ENCODE measurements at places on chromosomes 13 and 19. TPM values are rescaled to one million over a fixed set of nuclear protein-coding genes. Genes with fewer than 3 reads are reported as not detected.

The CDX2 gene
- polyA plus RNA-seq = 132 TPM

The KLK3 gene
- 0.90 TPM for polyA plus RNA-seq

The POSTN gene
- polyA plus RNA-seq = 343 TPM

The SPIB gene
- 13.5 TPM for polyA plus RNA-seq

The LAIR2 gene
- polyA plus RNA-seq = 0.09 TPM

The RXFP2 gene
- not detected for polyA plus RNA-seq

The URAD gene
- 47.1 TPM for polyA plus RNA-seq

GRCh38 chr19:49862391-49863253, 4.8 kb downstream of the PNKP start:
- DNase-seq = no peak

GRCh38 chr13:113585896-113586295, 1.3 kb downstream of the TFDP1 start:
- DNase-seq = no peak

DNA sequence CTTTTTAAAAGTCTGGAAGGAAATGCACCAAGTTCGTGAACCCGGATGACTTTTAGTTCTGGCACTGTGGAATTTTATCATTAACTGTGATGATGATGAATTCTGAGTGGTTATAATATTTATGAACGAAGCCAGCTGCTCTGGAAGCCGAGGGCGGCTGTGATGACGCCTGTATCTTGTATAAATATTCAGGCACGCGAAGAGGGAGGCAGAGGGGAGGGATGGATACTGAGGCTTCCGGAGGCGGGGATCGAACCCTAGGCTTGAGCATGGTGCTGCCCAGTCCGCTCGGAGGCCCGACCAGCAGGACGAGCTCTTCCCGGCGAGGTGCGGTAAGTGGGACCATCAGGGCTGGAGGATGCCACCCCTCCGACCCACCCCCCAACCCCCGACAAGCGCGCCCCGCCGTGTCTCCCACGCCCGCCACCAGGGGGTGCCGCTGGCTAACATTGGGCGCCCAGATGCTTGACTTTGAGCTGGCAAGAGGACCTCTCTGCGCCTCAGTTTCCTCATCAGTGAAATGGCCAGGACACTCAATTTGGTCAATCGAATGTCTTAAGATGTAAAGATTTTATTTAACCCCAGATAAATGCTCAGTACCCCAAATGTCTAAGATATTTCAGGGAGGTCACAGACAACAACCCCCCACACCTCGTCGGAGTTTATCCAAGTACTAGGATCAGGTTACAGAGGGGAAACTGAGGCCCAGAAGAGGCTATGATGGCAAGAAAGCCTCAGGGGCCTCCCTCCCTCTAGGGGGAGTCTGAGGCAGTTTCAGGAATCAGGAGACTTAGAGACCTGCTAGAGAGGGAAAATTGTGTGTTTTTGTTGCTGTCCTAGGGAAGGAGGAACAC, 4.5 kb upstream of the RAB3A start:
- DNase-seq = no peak

DNA sequence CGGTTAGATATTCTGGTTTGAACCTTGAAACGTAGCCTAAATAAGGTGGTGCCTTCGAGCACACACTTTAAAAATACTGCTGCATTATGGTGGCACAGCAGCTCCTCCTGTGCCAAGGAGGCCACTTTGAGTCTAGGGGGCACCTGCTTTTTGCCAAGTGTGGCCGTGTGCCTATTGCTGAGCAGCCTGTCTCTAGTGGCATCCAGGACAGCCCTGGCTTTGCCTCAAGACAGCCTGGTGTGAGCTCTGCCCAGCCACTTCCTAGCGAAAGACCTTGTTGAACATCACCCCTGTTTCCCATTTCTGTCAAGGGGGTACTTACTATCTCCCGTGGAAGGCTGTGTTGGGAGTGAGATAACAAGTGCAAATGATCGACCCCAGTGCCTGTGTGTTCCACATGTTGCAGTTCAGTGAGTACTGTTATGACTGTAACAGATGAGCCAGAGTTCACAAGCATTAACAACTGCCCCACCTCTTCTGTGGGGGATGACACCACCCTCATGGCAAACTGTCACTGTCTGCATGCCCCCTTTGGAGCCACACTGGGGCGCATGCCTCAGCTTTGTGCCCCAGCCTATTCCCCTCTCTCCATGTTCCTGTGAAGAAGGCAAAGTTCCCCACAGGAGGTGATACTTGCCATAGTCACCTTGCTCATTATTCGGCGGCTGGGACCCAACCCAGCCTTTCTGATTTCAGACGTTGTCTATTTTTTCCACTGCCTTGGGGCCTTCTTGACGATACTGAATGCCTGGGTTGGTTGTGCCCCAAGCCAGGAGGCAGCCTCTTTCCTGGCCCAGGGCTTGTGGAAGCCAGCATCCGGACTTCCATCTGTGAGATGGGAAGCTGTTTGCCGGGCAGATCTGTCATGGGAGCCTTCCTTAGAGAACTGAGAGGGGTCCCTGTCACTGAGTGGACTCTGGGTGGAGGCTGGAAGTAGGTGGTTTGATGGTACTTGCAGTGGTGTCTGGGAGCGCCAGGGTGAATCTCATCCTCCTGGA, 5.4 kb downstream of the GATAD2A start:
- DNase-seq = no peak

- DNase-seq = no peak
These were observed 35.0 kb downstream of the ITM2B start for GRCh38 chr13:48268019-48268418.

GRCh38 chr19:17567940-17568339, 12.5 kb downstream of the COLGALT1 start:
- DNase-seq = no peak

DNA sequence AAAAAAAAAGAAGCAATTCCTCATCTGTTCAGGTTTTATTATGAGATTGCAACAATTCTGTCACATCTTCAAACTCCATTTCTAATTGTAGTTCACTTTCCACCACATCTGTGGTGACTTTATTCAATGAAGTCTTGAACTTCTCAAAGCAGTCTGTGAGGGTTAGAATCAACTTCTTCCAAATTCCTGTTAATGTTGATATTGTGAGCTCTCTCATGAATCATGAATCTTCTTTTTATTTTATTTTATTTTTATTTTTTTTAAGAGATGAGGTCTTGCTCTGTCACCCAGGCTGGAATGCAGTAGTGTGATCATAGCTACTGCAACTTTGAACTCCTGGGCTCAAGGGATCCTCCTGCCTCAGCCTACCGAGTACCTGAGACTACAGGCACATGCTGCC, 19.6 kb downstream of the ARHGAP35 start:
- DNase-seq = no peak

GRCh38 chr13:28532388-28533124, 37.6 kb upstream of the FLT1 start:
- DNase-seq = peak; percentile 38

- DNase-seq = no peak
These were observed 207.7 kb upstream of the DACH1 start for GRCh38 chr13:72074663-72075062.

DNA sequence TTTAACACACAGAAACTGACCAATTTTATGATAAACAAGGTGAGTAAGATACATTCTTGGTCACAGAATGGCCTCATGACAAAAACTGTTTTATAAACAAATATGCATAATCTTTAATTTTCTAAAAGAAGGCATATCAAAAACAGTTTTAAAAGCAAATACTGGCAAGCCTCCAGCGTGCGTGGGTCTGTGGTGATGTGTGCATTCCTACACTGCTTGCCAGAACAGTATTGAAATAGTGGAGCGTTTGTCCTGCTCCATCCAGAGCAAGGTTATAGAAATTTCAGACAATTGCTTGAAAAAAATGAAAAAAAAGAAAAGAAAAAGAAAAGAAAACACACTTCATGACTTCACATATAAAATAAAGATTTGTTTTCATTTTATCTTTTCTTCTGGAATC, 140.9 kb downstream of the MZT1 start:
- no peak for DNase-seq

GRCh38 chr19:35093941-35094647, 21.5 kb upstream of the FXYD3 start:
- no peak for DNase-seq

DNA sequence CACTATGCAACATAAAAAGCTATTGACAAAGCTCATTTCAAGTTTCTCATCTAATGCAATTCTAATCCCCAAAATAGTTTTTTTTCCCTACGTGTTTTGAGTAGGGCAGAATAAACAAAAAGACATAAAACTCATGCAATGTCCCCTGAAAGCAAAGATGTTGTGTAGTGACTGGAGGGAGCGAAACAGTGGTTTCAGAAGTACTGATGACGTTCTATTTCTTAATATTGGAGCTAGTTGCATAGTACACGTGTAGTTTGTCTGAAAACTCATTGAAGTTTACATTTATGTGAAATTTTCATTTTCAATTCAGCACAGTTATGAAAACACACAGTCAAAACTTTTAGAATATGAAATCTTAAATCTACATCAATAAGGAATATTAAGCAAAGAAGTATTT, 31.6 kb downstream of the USP12 start:
- DNase-seq = no peak

DNA sequence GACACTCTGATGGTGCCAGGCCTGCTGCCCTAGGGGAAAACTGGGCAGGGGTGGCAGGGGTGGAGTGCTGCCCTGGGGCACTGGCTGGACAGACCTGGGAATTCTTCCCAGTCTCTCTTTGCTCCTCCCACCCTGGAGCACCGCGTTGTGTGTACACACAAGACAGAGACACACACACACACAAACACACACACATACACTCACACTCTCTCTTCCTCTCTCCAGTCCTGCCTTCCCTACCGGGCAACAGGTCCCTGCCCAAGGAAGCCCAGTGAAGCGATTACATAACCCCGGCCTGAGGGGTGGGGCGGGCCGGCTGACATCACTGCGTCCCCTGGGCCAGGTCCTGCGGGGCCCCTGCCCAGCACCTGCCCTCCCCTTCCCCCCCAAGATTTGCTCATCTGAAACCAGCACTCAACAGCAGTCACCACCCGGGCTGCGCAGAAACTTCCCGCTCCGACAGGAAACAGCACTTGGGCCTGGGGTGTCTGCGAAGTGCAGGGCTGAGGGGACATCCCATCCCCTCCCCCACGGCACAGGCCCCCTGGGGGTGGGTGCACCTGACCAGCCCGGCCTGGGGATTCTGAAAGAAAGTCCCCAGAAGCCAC, 1.2 kb downstream of the MKNK2 start:
- peak; percentile 90 for DNase-seq

DNA sequence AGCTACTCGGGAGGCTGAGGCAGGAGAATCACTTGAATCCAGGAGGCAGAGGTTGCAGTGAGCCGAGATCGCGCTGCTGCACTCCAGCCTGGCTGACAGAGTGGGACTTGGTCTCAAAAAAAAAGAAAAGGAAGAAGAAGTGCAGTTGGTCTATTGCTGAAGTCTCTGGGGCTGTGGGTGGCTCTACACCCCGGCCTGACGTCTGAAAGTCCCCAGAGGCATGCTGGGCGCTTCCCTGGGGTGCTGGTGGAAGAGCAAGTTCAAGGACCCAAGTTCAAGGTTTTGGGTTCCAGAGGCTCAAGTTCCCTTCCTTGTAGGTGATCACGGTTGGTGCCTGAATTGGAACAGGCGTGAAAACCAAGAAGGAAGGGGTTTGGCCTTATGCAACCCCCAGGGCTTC, 3.8 kb downstream of the HCN2 start:
- no peak for DNase-seq

DNA sequence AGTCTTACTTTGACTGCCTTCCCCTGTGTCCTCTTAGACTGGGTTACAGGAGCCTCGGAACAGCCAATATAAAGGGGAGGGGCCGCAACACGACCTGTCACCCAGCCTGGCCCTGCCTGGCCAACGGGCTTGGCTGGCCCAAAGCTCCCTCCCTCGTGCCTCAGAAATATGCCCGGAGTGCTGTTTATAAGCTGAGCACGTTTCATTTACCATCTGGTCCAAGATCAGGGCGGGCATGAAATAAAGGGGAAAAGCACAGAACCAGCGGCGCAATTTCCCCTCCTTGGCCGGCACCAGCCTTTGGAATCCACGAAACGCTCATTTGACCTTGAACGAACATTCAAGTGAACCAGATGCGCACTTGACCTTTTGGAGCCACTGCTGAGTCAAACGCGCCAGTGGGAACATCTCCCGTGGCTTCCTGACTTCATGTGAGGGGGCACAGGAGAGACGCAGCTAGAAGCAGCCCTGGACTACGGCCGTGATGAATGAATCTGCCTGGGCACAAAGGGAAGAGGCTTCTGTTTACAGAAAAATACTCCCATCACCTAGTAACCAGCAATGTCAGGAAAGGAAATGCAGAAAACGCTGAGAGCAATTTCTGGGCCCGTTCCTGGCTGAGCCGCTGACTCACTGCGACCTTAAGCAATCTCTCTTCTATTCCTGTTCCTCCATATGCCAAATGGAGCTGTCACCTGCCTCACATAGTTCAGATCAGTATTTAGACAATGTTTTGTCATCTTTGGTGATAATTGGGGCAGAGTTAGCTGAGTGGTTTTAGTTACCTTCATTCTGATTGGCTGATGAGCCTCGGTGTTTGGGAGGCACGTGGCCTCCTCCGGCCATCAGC, 53.3 kb downstream of the RFX2 start:
- peak; percentile 94 for DNase-seq

- DNase-seq = no peak
These were observed 4.6 kb upstream of the ACTL9 start for GRCh38 chr19:8703223-8703622.

GRCh38 chr13:42874221-42874620, 92.8 kb downstream of the FAM216B start:
- no peak for DNase-seq

DNA sequence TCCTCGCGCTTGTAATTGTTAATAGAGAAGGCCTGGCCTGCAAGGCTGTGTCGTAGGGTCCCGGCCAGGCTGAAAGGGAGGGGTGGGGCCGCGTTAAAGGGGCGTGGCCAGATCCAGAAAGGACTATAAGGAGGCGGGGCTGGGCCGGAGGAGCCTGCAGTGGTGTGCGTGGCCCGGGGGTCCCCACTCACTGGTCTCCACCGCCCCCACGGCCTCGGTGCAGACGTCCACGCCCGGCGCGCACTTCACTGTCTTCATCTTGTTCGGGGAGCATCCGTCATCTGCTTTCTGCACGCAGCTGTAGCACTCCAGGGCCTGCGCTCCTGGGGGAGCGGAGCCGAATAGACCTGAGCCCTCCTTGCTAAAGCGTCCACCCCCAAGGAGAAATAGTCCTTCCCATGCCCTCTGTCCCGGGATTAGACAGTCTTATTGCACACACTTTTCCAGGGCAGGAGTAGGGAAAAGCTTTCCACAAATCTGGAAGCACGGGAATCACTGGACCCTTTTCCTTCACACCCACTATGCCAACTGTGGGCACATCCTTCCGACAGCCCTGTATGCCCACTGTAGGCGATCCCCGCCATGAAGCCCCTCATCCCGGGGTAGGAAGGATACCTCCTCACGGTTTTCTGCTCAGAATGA, 1.2 kb downstream of the LYPD3 start:
- DNase-seq = no peak

DNA sequence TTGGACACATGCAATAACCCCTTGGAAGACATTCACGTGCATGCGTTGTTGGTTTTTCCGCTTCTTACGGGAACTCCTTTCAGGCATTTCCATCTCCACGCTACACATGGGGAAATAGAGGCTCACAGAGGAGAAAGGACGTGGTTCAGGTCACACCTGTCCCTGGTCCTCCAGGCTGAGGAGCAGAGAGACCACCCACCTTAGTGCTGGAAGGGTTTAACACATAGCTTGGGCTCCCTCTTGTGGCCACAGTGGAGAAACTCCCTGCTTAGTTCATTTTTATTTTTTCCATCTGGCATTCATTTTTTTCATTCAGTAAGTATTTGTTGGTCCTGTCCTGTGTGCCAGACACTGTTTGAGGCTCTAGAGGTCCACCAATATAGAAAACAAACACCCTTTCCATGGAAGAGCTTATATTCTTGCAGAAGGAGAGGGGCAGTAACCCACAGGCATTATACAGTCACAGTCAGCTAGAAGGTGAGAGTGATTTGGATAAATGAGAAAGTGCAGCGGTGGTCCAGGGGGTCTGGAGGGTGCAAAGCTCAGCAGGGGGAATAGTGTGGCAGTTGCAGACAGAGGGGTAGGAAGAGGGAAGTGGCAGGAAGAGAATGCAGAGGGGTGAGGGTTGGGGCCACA, 24.2 kb upstream of the TTYH1 start:
- peak; percentile 33 for DNase-seq

Measured in large intestine (tissue), 12 donors.